ENCODE measurements at places on chromosomes 3 and 15.

- no peak for DNase-seq
Measured at GRCh38 chr15:101087172-101087769, 164.6 kb downstream of the CHSY1 start.

DNA sequence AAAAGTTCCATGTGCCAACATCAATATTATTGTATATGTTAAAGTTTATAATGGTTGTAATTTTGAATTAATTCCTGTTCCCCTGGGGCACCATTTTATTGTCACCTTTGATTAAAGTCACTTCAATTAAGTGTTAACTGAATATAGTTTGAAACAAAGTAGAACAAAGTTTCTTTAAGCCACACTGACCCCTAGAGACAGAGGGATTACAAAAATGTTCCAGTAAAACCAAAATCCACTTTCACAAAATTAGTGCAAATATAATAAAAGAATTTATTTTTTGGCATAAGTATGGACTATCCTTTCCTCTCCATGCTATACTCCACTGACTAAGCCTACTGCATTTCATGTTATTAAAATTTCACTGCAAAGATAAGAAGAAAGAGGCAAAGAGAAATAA, 123.9 kb downstream of the ZMAT3 start:
- no peak for DNase-seq

DNA sequence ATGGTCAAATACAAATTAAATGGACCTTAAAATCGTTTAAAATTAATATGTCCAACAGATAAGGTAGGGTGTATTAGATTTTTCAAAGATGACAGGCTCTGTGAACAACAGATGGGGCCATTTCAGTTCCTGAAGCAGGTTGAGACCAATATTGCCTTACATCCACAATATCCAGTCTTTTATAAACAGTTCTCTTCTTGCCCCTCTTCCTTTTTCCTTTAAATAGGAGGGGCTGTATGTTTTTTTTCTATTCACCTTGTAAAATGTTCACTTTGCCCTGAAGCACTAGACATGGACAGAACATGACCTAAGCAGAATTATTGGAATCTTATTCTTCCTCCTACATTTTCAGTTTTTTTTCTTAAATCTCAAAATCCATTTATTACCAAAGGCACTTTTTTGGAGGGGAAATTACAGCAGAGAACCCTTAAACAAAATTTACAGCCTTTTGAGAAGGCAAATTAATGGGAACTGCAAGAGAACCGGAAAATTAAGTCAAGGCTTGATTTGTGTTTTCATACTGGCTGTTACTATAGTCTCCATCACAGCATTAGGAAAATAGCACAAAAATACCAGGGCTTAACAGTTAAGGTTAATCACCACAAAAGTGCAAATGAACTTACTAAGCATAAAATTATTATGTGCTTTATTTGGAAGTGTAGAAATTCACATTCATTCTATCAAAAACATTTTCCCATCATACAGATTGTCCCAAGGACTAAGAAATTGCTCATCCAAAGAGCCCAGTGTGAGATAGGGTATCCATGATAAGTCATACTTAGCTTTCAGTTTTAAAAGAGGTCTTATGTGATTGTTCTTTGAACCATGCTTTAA, 55.8 kb downstream of the CMSS1 start:
- no peak for DNase-seq

- DNase-seq, result no peak
Measured at GRCh38 chr15:92884436-92885223, 15.5 kb upstream of the CHD2 start.

- no peak for DNase-seq
Measured at GRCh38 chr3:47747558-47747957, 34.1 kb downstream of the SMARCC1 start.

DNA sequence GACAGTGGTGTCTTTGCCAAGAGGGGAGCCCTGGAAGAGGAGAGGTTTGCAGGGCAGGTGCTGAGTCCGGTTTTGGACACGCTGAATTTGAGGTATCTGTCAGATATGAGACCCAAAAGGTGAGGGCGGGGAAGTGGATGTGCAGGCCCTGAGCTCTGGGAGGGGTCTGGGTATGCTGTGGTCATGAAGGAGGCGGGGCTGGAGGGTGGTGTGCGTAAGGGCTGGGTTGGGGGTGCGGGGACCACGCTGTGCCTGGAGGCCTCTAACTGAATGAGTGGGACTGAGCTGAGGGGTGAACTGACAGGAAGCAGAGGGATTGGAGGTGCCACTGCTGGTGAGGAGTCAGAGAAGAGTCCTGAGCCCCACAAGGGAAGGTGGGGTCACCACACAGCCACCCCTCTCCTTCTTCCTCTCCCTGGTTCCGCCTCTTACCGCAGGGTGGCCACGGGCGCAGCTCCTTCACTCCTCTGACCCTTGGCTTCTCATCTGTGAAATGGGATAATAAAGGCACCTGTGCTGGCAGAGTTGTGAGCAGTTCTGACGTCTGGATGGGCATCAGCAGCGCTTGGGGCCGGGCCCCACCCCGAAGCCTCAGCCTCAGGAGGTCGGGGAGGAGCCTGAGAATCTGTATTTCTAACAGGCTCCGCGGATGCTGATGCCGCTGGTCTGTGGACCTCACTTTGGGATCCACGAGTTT, 28.8 kb downstream of the PSTPIP1 start:
- DNase-seq, result no peak

DNA sequence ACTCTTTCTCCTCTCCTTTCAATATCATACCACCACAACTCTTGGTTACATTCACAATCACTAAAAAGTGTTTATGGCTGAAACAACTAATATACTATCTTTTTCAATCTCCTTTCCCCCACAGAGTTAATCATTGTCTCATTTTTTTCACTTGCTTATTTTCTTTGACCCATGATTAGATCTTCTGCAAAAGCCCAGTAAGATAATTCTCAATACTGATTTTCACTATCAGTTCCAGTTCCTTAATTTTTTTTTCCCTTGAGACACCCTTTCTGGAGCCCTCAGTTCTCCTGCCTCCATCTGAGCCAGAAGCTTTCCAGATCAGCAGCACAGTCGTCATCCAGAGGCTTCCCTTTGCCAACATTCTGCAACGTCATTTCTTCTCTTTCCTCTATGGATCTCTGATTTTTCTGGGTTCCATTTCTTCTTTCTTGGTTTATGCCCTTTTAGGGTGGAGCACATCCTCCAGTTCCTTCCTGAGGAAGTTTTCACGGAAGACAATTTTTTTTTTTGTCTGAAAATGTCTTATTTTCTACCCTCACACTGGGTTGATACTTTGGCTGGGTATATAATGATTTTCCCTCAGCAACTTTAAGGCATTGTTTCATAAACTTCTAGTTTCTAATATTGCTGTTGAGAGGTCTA, 88.7 kb upstream of the C15orf39 start:
- peak; percentile 79 for DNase-seq

- DNase-seq, result no peak
Measured at GRCh38 chr3:72352176-72352575, 496.1 kb downstream of the SHQ1 start.

DNA sequence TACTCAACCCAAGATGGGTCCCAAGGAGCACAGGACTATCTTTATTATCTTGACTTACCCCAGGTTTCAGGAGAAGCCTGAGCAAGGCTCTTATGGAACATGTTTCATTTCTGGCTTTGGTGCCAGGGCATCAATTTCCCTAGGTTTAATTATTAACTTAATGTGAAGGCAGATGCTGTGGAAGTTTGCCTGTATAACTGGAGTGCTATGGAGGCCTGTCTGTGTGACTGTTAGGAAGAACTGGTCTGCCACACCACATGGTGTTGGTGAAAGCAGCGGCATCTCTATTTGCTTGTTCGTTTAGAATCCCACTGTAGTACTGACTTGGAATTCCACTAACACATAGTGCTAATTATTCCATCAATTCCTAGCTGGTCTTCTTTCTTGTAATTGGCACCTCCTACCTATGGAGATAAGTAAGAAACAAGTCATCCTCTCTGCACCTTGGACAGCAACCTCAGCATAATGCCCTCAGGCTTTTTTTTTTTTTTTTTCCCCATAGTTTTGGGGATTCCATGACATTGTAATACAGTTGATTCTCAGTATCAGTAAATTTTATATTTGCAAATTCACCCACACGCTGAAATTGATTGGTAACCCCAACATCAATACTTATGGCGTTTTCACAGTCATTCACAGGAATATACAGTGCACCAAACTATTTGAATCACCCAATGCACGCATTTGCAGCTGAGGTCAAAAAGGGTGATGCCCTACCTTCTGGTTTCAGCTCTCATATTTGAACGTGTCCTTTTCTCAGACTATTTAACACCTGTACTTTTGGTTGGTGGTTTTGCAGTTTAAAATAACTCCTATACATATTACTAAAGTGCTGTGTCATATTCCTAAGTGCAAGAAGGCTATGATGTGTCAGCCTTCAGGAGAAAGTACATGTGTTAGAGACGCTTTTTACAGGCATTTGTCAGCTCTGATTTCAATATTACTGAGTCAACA, 772.8 kb upstream of the LMCD1 start:
- DNase-seq, result no peak

GRCh38 chr3:149555927-149556326, 81.4 kb downstream of the TM4SF4 start:
- DNase-seq, result no peak

DNA sequence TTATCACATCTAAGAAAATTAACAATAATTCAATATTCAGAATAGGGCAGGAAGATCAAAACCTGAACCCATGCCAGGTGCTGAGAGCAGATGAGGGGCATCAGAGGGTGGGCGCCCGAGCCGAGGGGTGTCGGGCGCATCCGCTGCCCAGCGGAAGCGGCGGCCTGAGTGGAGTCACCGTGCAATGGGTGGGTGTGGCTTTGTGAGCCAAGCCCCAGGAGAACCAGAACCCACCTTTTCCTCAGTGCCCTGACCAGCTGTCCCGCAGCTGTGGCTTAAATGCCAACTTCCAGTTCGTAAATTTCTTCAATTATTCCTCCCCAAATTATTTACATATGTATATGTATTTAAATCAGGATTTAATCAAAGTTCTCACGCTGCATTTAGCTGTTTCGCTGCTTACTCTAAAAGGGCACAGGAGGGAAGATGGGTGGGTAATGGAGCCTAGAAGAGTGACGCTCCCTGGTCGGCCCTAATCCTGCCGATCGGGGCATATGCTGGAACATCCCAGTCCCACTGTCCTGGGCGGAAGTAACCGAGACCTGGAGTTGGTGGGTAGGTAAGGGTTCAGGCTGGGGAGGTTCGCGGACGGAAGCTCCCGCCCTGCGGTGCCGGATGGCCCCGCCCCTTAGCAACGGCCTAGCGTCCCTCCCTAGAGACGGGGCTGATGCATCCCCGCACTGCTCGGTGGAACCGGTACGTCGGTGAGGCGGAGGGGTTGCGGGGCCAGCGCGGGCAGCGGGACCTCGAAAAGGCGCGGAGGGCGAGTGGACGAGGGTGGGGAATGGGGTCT, 1.3 kb downstream of the DNAH1 start:
- peak; percentile 72 for DNase-seq

GRCh38 chr15:96629511-96629910, 299.0 kb downstream of the NR2F2 start:
- DNase-seq, result no peak

- DNase-seq, result no peak
Measured at GRCh38 chr3:156236556-156237260, 116.3 kb downstream of the KCNAB1 start.

GRCh38 chr3:173748105-173748504, 350.6 kb downstream of the NLGN1 start:
- DNase-seq, result no peak

GRCh38 chr3:63945558-63946096, 33.4 kb upstream of the SCAANT1 start:
- no peak for DNase-seq

DNA sequence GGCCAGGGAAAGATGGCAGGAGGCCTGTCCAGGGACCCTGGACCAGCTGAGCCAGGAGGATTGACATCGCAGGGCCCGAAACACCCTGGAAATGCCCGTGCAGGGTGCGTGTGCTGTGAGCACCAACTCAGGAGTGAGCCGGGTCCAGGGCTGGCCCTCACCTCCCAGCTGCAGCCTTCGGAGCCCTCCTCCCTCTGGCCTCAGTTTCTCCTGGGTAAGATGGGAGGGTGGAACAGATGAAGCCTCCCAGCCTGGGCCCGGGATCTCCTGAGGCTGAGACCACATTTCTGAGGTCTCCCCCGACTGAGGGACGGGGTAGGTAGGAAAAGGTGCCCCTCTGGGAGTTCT, 5.3 kb upstream of the CALML4 start:
- no peak for DNase-seq

GRCh38 chr15:78140292-78140691, 8.9 kb upstream of the IDH3A start:
- DNase-seq, result no peak

DNA sequence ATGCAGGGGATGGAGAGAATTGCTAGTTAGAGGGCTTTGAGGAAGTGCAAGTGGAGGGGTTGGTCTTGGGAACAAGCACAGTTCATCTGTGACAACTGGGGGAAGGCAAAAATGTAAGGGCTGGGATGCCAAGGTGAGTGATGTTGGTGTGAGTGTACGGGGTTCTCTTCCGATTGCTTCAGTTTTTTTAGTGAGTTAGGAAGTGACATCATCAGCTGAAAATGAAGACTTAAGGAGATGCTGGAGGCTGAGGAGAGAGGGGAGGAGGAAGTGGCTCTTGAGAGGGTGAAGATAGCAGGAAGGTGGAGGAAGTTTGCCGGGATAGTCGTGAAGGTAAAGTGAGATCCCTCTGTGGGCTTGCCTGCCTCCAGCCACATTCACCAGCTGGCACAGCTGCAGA, 12.7 kb downstream of the TICRR start:
- DNase-seq, result no peak

- DNase-seq, result no peak
Measured at GRCh38 chr3:112693186-112693585, 52.2 kb upstream of the CCDC80 start.

GRCh38 chr3:100306695-100307094, 27.9 kb upstream of the NIT2 start:
- DNase-seq, result no peak

GRCh38 chr3:192422321-192422996, 304.9 kb downstream of the FGF12 start:
- DNase-seq, result no peak

DNA sequence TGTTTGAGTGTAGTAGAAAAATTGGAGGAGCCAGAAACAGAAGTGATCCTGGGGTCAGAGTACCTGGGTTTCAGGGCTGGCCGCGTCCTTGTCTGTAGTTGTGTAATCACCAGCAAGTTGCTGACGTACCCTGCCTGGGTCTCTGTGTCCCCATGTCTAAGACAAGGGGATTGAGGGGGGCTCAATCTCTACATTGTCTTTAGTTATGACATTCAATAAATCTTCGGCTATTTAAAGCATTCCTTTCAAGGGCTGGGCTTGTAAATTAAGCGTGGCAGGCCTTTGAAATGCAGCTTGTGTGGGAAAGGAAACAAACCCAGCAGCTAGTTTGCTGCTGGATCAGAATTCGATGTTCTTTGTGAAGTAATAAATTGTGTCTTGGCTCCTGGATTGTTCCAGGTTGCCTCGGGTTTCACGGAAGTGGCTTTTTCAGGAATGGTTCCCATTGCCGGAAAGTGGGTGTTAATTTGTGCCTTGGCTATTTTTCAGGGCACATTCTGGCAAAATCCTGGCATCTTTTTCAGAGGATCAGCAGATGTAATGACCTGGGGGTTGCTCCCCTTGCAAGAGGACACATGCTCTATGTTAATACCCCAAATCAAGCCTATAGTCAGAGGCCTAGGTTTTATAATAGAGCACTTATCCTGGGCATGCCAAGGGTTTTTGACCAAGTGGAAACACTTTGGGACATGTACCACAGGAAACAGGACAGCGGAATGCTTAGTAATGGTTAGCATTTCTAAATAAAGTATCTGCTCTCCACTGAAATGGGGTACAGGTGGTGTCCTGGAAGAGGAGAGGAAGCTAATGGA, 294.8 kb upstream of the NR2E3 start:
- no peak for DNase-seq

- no peak for DNase-seq
Measured at GRCh38 chr15:54307252-54307902, 329.1 kb downstream of the UNC13C start.

- no peak for DNase-seq
Measured at GRCh38 chr15:74863239-74864056, 9.7 kb downstream of the SCAMP2 start.

GRCh38 chr15:69154684-69155083, 5.8 kb upstream of the GLCE start:
- DNase-seq, result no peak

Data from GM13977 (cell line).